ENCODE measurements at places on chromosomes 1 and 21.

DNA sequence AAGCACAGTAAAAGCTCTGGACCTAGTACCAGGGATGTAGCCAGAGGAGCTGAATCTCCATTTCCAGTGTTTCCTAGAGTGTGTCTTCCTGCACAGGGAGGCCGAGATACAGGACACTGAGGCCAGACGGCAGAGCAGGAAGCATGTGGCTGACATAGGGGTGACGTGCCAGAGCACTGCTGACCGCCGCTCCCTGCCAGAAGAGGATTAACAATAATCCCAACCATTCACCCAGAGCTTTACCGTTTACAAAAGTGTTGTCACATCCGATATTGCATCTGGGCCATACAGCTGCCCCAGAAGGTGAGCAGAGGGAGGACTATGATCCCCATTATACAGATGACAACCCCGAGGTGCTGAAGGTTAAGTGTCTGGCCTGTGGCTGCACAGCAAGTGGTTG is 5.8 kb upstream of the CLDN19 start:
- DNase-seq = no peak

DNA sequence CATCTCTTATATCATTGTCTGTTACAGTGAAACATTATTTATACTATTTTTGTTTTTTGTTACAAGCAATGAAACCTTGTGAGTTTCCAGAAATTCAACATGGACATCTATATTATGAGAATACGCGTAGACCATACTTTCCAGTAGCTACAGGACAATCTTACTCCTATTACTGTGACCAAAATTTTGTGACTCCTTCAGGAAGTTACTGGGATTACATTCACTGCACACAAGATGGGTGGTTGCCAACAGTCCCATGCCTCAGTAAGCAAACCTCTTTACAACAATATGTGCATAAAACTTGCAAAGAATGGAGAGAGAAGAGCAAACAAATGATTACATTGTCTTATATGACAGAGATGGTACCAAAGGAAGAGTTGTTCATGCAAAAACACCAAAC is 22.4 kb downstream of the CFHR4 start:
- DNase-seq = no peak

DNA sequence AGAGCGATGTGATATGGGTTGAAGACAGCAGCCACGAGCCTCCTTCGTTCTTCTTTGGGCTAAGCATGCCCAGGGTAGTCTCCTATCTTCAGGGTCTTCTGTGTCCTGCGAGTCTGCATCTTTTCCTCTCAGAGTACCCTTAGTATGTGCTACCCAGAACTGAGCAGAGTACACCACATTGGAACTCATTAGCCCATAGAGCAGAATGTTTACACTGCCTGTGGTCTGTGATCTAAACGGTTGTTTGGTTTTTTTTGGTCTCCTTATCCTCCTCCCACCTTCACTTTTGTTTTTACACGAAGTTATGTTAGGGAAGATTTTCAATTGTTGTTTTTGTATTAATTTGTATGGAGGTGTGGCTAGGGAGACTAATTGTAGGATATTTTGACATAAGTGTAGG is 126.4 kb downstream of the NEK7 start:
- no peak for DNase-seq

DNA sequence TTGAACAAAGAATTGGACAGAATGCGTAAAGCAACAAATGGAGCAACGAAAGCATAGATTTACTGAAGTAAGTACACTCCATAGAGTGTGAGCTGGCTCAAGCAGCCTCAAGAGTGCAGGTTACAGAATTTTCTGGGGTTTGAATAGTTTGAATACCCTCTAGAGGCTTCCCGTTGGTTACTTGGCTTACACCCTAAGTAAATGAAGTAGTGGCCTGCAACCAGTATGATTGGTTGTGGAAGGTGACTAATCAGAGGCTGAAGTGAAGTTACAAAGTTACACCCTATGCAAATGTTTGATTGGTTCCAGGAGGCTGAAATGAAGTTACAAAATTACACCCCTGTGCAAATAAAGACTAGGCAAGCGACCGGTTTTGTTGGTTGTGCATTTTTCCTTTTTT is 10.9 kb downstream of the TCEANC2 start:
- no peak for DNase-seq

DNA sequence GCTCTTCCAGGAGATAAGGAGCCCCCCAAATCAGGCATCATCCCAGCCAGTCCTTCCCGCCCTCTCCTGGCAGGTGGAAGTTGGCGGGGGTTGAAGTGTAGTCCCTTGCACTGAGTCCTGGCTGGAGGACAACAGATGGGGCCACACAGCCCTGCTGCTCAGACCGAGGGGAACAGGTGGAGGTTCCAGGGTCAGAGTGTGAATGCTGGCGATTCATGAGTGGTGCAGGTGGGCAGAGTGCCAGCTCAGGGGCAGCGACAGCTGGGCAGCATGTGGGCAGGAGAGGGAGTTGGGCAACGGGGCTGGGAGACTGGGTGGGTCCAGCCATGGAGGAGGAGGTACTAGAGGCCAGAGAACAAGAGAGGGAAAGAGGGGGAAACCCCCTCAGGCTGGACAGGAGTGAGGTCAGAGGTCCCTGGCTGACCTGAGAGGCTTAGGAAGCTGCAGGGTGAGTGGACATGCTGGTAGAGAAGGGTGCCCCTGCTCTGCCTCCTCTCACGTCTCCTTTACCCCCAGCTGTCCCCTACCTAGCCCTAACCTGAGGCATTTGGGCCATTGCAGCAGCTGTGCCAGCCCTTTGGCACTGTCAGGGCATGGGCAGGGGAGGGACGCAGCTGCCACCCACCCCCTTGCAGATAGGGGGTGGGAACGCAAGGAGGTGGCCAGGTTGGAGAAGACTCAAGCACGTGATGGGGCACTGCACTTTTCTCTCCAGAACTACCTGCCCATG is 11.3 kb upstream of the ADORA1 start:
- no peak for DNase-seq

GRCh38 chr21:34980423-34981115 is 68.5 kb downstream of the RUNX1 start:
- no peak for DNase-seq

DNA sequence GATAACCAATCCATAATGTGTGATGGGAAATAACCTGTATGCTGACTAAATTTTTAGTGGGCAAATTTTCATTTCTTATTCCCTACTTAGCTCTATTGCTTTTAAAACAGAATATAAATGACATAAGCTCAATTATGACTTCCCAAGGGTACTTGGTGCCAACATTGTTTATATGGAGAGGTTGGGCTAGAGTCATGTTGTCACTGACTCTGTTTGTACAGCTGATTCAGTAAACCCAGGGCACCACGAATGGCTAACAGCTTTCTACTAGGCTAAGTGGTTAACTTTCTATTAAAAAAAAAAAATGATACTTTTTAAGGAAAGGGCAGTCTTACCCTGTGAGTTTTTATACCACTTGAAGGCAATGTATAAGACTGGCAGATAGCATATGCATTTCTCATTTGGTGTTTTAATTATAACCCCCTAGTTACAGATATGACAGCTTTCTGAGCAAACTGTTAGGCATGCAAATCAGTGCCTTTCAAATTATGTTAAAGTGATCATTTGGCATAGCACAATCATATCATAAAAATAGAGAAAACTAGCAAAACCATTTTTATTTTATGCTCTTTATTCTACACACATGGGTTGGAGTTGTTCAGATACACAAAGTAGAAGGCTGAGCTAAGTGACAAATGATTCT is 147.1 kb downstream of the DNM3 start:
- DNase-seq = no peak

GRCh38 chr1:35062518-35063196 is 16.5 kb upstream of the ZMYM1 start:
- no peak for DNase-seq

DNA sequence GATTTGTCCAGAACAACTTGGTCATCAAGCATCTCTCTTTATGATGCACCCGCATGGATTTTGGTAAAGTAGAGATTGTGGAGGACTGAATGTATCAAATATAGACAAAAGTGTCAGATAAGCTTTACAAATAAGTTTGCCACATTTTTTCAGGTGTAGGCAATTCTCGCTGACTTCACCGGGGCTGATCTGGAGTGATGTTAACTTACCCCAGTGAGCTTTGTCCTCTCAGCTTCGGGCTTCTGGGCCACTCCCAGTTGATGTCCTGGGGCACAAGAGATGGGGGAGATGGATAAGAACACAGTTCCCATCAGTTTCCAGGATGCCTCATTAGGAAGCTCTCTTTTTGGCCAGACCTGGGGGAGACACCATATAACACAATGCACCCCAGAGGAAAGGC is 117.7 kb downstream of the ETS2 start:
- DNase-seq = no peak

DNA sequence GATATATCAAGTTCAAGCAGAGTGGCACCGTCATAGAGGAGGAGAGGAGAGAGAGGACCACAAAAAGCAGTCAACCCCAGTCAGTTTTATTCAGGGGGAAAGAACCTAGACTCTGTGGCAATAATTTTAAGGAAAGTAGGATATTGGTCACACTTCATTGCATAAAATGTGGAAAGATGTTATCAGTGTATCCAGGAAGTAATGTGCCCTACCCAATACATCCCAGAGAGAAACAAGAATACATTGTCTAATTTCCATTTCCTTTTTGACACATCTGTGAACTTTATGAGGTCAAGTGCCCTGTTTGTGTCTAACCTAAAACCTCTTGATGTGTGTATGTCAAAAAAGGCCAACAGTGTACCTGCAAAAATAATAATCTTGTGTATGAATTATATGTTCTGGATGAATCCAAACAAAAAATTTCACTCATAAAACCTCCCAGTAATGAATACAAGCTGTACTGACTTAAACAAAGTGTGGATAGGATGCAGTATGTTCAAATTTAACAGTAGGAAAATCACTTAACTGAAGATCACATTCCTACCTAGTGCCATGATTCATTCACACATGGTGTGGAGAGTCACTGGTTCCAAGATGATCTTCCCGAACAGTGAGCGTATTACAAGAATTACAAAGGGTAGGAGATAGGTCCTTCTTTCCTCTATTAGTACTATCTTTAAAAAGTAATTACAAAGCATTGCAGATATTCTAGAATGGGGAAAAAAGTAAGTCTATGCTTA is 712.1 kb upstream of the CXADR start:
- DNase-seq = no peak

DNA sequence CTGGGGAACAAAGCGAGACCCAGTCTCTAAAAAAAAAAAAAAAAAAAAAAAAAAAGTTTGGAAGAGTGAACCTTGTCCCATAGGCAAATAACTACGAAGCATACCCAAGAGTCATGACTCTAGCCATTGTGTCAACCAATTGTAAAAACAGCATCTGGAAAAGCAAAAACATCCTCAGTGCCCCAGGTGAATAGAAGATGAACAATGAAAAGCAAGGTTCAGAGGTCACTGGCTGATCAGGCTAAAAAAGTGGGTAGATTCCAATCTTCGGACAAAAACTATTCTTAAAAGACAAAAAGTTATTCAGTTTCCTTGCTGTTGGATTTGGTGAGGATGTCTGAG is 11.1 kb upstream of the IRF2BP2 start:
- DNase-seq = no peak

DNA sequence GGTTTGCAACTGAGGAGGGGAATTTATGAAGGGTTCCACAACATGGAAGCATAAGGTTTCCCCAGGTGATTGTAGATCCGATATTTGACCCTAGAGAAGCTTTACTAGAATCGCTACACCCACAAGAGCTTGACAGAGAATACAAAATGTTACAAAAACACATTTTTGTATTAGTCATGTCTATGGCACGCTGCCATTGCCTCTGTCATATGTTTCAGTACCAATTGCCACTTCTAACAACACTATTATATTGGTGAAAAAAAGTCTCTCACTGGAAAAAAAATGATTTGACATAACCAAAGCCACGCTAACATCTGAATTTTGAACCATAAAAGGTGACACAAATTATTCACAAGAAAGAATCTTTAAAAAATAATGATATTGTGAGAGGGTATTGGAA is 214.5 kb downstream of the KCNT2 start:
- no peak for DNase-seq

Measured in GM03348 (cell line).